ENCODE measurements at places on chromosomes 13 and 19.

GRCh38 chr13:114143806-114144605 lies 11.6 kb upstream of the RASA3 start:
- no peak for DNase-seq

- DNase-seq, result no peak
These were observed 198.4 kb downstream of the GPC5 start for GRCh38 chr13:91596842-91597241.

DNA sequence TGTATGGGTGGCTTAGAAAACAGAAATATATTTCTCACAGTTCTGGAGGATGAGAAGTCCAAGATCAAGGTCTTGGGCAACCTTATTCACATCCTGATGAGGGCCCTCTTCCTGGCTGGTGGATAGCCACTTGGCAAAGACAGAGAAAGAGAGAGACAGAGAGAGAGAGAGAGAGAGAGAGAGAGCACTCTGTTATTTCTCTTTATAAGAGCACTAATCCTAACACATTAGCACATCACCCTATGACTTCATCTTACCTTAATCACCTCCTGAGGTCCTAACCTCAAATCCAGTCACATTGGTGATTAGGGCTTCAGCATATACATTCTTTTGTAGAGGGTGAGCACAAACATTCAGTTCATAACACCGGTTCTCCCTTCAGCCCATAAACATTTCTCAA lies 430.3 kb downstream of the EFNB2 start:
- DNase-seq, result no peak

- no peak for DNase-seq
These were observed 165.8 kb downstream of the DCLK1 start for GRCh38 chr13:35965226-35965927.

DNA sequence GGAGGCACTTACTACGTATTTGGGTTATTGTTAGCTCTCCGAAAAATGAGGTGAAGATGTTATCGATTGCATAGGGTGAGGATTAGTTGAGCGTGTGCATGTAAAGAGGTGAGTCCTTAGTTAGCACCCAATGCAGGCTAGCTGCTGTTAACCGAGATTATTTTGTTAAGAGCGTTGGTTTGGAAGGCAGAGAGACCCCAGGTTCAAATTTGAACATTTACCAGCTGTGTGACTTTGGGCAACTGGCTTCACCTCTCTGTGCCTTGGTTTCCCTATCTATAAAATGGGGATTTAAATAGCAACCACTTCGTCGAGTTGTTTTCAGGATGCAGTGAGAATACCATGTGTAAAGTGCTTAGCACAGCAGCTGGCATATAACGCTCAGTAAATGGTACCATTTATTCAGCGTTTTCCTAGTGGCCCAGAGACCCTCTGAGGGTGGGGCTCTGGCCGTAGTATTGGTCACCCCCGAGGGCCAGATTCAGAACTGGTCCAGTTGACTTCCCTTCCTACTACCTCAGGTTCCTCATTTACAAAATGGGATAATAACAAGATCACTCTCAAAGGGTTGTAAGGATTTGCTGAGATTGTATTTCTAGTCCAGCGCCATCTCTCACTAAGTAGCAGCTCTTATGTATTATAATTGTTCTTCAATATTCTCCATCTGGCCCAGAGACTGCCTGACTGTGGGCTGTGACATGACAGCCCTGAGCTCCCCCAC lies 887 bp downstream of the SIPA1L3 start:
- no peak for DNase-seq

- no peak for DNase-seq
These were observed 322.6 kb upstream of the PCDH20 start for GRCh38 chr13:61738236-61738750.

GRCh38 chr13:30847650-30848307 lies 58.3 kb upstream of the MEDAG start:
- peak; percentile 100 for DNase-seq

- DNase-seq, result no peak
These were observed 1.6 kb upstream of the GRTP1 start for GRCh38 chr13:113365583-113365970.

- DNase-seq, result no peak
These were observed 29.1 kb upstream of the PCDH9 start for GRCh38 chr13:67259208-67259607.

- DNase-seq, result peak; percentile 25
These were observed 144.6 kb downstream of the GGACT start for GRCh38 chr13:100443998-100444328.

- no peak for DNase-seq
These were observed 74.0 kb downstream of the PCDH9 start for GRCh38 chr13:67155898-67156722.

- DNase-seq, result no peak
These were observed 12.2 kb downstream of the NFIX start for GRCh38 chr19:13007292-13008045.

DNA sequence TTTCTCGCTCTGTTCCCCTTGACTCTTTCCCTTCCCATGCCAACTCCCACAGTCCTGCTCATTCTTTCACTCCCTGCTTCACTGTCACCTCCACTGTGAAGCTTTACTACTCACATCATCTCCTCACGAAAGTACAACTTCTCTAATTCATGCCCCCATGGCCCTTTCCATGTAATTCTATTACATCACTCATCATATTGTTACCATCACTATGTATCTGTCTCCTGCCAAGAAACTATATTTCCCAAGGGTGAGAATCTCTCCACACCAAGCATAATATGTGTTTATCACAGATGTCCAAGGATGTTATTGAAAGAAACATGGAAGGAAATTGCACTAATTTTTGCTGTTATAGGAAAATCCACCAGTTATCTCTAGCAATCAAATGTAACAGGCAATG lies 37.2 kb upstream of the LRCH1 start:
- DNase-seq, result no peak

DNA sequence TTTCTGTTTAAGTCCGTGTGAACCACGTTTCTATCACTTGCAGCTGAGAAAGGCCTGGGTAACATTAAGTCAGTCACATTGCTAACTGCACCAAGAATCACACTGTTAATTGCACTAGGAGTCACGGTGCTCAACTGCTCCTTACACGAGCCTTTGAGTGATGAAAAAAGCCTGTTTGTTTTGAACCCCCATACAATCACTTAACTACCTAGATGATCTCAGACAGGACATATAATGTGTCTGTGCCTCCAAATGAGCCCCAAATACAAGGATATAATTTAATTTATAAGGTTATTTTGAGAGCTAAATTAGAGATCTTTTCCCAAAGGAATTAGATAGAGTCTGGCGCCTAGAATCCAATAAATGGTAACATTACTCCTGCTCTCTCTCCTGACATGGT lies 84.1 kb downstream of the MIPEP start:
- DNase-seq, result no peak

DNA sequence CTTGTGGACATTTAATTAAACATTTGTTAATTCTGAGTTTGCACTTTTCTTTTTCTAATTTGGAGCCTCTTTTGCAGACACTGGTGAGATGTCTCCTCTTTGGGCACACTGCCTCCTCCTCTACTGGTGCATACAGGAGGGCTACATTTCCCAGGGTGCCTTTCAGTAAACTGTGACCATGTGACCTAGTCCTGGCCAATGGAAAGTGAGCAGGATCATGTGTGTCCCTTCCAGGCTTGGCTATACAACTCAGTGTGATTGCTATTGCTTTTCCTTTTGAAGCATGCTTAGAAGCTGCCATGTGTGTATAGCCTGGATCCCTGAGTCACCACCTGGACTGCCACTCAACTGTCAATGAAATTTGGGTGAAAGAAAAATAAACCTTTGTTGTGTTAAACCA lies 4.5 kb downstream of the IZUMO2 start:
- no peak for DNase-seq

- DNase-seq, result no peak
These were observed 11.8 kb downstream of the NLRP12 start for GRCh38 chr19:53812335-53812734.

DNA sequence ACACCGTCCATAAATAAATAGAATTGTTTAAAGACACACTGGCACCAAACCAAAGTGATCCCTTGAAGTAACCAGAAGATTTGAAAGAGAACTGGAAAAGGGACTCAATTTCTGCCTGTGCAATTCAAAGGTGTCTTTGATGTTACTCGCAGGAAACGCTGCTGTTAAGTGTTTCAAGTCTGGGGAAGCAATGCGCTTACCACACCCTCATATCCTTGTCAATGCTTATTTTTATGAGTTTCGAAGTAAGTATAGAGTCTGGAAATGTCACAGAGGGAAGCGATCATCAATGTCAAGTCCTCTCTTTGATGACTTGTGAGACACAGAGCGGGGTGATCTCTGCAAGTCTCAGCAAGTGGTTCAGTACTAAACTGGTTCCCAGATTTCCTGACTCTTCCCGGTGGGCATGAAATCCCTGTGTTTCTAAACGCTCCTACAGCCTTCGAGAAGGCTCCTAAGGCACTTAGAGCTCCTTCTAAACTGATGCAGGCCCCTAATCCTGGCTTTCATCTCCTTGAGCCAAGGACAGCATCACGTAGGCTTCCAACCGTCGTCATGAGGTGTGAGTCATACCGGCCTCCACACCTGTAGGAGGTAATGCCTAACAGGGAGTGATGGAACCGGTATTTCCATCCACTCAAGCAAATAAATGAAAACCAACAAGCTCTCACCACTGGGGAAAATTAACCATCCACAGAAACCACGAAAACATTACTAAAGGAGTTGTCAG lies 22.8 kb downstream of the SYDE1 start:
- DNase-seq, result no peak

- no peak for DNase-seq
These were observed 636.1 kb upstream of the GPC6 start for GRCh38 chr13:92590503-92590908.

DNA sequence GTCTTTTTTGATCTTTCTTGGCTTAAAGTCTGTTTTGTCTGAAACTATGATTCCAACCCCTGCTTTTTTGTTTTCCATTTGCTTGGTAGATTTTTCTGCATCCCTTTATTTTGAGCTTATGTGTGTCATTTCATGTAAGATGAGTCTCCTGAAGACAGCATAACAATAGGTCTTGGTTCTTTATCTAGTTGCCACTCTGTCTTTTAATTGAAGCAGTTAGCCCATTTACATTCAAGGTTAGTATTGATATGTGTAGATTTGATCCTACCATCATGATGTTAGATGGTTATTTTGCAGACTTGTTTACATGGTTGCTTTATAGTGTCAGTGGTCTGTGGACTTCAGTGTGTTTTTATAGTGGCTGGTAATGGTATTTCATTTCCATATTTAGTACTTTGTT lies 1678.9 kb downstream of the PCDH9 start:
- no peak for DNase-seq

GRCh38 chr19:48190288-48190884 lies 19.9 kb downstream of the ZSWIM9 start:
- DNase-seq, result peak; percentile 29

GRCh38 chr13:65387743-65388347 lies 1842.3 kb downstream of the PCDH9 start:
- DNase-seq, result no peak

DNA sequence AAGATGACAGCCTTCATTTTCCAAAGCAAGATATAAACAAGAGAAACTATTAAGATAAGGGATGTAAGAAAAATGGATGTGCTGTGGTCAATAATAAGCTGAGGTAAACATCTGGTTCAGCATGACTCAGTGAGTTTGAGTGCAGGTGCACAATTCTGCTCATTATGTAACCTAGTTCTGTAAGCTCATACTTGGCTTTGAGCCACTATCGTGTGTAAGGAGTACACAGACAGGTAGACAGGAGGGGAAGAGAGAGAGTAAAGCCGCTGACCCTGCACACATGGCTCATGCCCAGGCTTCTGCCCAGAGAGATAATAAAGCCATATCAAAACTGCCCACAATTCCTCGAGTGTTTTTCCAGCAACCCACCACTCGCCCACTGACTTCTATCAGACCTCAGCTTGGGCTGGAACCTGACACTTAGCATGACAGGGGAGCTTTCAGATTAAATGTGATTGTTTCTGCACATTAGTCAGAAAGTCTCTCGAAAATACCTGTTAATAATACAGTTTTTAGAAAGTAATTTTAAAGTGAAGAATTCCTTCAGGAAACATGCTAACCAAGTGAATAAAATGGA lies 51.7 kb downstream of the ZNF91 start:
- no peak for DNase-seq

All from fibroblast of upper back skin (primary cell).